ENCODE measurements at places on chromosomes 16 and 17.
A peak's percentile ranks its signal among the peaks of the same experiment; 100 is the strongest.

- DNase-seq = no peak
These were observed 102.0 kb upstream of the CDH5 start for GRCh38 chr16:66264311-66265047.

DNA sequence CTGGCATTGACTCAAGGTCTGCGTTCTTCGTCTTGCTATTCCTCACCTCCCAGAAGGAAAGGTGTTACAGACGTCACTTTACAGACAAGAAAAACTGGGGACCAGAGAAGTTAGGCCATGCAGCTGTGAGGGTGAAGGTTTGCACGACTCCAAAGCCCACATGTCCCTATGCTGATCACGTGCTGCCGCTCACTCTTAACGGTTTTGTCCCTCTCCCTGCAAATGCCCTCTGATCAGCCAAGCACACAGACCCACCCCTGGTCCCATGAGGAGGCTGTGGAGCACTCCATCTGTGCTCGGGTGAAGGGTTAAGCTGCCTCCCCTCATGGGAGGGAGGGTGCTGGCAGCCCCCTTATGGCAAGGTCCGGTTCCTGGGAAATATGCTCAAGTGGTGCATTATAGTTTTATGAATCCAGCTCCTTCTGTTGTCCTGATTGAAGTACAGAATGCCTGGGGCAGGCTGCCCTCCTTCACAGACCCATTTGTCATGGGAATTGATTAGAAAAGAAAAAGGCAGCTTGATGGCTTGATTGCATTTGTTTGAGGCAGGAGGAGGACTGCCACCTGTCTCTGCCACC lies 18.8 kb downstream of the CCDC182 start:
- no peak for DNase-seq

- DNase-seq = no peak
These were observed 6.3 kb downstream of the SULT1A1 start for GRCh38 chr16:28603381-28604185.

DNA sequence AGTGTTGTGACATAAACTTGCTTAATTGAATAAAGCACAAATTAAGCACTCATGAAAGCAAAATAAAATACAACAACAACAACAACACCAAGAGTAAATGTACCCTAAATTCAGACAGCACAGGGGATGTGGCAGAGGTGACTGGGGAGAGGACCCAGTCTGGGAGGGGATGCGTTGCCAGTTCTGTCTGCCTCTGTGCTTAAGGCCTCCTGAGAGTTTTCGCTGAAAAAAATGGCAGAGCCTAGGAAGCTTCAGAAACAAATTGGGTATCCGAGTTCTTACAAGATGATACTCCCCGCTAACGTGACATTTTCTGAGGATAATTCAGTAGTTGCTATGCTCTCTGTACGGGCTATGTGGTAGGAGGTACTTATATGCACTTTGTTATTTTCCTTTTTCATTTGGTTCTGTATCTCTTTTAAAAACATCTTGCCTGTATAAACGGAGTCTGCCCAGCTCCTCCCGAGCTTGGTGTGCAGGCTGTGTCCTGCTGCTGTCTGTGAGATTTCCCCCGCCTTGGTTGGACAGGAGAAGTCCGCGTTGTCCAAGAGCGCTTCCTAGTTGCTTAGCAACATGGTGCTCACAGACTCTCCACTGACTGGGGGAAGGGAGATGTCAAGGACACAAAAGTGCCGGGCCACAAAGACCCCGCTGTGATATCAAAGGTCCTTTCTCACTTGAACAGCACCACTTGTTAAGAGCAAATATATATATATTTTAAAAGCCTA lies 134.2 kb upstream of the CPHXL start:
- peak; percentile 53 for DNase-seq

GRCh38 chr17:17060930-17061329 lies 18.7 kb downstream of the MPRIP start:
- no peak for DNase-seq
